ENCODE measurements at places on chromosomes 1 and 21.

- DNase-seq, result no peak
Observed at GRCh38 chr1:3007298-3008147, 13.7 kb upstream of the ACTRT2 start.

DNA sequence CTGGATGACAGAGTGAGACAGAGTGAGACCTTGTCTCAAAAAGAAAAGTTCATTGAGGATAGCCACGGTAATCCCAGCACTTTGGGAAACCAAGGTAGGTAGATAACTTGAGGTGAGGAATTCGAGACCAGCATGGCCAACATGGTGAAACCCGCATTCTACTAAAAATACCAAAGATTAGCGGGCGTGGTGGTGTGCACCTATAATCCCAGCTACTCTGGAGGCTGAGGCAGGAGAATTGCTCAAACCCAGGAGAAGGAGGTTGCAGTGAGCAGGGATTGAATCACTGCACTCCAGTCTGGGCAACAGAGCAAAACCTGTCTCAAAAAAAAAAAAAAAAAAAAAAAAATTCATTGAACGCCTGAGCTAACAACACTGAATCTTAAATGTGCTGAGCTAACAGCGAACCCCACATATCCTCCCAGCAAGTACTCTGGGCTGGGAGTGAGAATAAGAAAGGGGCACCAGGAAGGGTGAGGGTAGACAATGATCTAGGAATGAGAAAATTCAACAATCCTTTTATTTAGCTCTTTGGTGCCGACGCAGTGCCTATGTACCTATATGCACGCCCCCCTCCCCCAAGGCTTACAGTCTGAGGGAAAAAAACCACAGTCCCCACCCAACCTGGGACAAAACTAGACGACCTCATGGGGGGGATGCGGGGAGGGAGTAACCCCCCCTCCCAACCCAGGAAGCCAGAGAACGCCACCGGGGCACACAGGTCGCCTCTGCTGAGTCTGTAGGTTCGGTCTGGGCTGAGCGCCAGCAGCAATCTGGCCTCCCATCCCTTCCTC, 1.4 kb upstream of the CACNA1S start:
- no peak for DNase-seq

DNA sequence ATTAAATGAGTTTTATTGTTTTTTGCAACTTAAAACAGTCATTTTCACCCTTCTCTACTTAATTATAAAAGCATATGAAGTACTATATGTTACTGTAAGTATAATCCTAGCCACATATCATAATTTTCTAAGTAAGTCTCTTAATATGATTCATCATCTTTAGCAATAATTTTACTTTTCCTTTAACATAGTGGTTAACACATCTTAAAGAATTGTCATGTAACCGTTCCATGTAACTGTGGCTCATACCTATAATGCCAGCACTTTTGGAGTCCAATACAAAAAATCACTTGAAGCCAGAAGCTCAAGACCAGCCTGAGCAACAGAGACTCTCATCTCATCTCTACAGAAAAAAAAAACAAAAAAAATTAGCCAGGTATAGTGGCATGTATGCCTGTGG, 260.6 kb upstream of the DUSP10 start:
- no peak for DNase-seq

- DNase-seq, result no peak
Observed at GRCh38 chr1:102687383-102687782, 420.9 kb downstream of the COL11A1 start.

- peak; percentile 76 for DNase-seq
Observed at GRCh38 chr1:240691909-240692705, 80.2 kb upstream of the GREM2 start.

DNA sequence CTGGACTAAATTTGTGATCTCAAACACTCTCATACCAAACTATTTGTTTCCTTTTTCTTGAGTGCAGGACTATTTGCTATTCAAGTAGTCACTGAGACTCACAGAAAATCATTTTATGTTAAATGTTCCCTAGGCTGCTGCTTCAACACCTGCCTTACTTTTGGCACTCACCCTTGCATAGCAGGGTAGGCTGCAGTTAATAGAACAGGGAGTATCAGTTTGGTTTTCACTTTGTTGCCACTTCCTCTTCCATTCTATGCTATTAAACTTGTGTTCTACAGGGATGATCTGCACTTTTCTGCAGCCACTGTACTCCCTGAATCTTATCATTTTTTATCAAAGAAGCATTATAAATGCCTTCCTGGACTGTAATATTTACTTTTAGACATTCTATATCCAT, 148.7 kb upstream of the PRMT6 start:
- DNase-seq, result no peak

- no peak for DNase-seq
Observed at GRCh38 chr1:46224966-46225365, 21.8 kb downstream of the LURAP1 start.

DNA sequence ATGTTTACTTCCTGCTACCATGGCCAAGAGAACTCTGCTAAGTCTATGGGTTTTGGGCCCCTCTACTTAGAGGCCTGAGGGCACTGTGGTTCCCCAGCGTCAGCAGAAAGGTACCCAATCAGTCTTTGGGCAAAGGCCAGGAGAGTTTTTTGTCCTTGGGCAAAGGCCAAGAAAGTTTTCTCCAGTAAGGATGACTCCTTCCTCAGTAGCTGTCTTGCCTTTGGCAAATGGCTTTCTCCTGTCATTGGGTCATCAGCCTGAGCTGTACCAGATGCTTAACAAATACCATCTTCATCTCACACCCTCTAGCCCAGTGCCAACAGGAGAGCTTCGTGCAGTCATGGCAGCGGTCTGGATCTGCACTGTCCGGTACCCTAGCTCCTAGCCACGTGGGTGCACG, 199.3 kb upstream of the TMEM51 start:
- DNase-seq, result peak; percentile 89

GRCh38 chr1:86499987-86500593, 31.4 kb downstream of the CLCA1 start:
- DNase-seq, result peak; percentile 38

GRCh38 chr1:70902211-70902610, 145.4 kb downstream of the PTGER3 start:
- no peak for DNase-seq

- no peak for DNase-seq
Observed at GRCh38 chr1:3999941-4000735, 100.1 kb upstream of the C1orf174 start.

- DNase-seq, result no peak
Observed at GRCh38 chr1:30599721-30600120, 123.7 kb downstream of the MATN1 start.

DNA sequence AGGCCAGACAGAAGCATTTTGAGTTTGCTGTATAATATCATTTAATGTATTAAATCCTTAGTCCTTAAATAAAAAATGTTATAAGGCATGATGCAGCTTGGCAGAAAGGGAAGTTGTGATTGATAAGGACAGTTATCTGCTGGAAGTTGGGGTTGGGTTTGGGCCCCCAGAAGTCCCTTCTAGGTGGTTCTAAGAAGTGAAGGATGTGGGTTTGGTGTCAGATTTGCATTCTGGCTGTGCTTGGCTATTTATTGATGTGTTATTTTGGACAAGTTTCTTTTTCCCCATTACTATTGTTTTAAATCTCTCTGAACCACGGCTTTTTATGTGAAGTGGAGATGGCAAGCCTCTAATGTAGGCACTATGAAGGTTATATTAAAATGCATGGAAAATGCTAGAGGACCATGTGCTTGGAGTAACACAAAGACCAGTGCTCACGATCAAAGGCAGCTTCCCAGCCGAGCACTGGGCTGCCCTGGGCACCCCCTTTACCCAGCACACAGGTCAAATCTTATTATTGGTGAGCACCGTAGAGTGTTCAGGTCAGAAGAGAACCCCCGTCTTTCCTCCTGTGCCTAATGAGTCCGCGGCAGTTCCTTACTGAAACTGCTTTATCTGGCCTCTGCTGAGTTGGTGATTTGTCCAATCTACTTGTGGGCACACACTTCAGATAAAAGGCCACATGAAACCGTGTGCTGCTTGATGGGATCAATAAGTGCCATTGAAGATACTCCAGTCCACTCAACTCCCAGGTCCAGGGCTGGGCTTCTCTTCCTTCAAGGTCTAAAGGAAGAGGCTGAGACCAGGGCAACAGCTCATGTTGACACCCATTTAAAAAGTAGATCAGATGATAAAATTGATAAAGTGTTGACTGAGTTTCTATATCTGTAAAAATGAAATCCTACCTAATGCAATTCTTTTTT, 212.0 kb downstream of the PRDM2 start:
- DNase-seq, result no peak

DNA sequence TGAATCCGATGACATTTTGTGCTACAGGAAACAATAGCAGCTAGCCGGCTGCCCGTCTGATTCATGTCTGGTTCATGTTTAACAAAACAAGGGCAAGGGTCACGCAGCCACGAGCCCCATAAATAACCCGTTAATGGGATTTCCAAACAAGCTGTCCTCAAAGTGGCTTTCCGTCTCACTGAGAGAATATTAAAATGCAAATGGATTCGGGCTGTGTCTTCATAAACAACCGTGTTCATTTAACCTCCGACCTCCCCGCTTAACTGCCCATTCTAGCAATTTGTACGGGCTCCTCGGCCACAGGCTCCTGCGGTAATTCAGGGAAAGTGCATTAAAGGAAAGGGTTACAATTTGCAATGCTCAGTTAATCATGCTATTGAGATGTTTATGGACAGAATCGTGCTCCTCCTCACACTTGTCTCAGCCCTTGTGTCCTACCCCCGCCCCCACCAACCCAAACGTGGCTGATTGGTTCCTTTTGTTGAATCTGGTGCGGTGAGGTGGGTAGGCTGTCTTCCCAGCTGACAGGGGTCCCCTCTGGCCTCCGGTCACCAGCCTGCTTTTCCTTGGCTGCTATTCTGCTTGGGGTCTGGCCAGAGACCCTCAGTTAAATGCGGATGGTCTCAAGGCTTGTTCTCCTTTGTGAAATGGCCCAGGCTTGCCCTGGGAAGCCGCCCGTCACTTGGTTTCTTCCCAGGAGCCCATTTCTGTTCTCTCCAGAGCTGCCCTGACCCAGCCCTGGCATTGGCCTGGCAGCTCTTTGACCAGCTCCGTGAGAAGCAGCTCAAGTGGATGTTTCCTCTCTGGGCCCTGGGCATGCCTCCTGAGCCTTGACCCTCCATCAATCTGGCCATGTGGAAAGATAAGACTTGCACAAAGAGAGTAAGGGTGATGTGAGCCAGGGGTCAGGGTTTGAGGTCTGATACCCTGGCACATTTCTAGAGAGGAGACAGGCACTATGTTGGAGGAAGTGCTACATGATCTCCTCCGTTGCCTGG, 200.7 kb upstream of the POU3F1 start:
- DNase-seq, result peak; percentile 61

DNA sequence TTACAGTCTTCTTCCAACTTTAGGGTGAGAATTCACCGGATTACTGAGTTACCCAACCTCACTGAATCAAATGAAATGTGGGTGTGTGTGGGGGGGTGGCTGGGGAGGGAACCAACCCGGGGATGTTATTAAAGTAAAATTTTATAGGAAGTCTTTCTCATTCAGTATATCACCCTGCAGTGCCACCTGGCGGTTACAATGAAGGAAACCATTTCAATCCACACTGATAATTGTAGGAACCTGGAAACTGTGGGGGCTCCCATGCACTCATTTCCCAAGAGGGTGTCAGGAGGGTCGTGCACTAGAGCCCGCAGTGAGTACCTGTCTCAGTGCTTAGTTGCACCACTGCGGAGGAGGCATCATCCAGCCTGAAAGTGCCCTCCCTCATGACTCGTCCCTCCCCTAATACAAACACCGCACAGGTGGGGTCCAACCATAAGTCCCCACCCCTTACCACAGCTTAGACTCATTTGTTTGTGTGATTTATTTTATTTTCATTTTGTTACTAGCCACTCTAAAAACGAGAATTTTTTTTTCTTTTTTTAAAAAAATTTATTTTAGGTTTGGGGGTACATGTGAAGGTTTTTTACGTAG, 29.1 kb upstream of the IGSF5 start:
- peak; percentile 53 for DNase-seq

DNA sequence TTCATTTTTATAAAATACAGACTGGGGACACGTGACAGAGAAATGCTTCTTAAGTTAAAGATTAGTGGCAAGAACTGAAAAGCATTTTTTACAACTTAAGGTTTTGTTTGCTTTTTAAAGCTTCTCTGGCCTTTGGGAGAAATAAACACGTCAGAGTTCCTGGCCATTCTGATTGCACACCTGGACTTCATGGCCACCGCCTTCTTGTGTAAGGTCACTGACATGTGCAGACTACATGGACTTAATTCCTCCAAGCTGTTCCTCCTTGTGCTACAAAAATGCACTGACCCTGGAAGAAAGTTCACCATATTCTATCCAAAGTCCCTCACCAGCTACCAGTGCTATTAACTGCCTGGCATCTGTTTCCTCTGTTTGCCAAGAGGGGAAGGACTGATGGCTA, 56.1 kb downstream of the GADD45A start:
- DNase-seq, result no peak

DNA sequence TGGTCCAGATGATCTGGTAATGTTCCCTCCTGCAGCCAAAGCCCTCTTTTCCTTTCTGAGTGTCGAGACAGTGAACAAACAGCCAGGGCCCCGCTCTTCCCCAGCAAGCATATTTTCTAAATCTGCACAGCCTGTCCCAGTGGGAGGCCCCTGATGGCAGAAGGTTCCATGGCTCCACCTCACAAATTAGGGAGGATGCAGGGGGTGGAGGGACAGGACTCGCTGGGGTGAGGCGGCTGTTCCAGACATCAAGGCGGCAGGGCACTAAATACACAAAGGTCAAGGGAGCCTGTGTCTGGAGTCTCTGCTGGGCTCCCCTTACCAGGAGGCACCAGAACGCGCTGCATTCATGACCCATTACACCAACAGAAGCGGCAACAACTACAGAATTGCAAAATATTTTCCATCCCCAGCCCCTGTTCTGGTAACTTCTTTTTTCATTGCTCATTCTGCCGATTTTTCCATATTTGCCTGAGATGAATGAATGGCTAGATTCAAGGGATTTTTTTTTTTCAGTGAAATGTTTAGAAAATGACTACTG, 27.0 kb upstream of the PRELP start:
- peak; percentile 68 for DNase-seq

DNA sequence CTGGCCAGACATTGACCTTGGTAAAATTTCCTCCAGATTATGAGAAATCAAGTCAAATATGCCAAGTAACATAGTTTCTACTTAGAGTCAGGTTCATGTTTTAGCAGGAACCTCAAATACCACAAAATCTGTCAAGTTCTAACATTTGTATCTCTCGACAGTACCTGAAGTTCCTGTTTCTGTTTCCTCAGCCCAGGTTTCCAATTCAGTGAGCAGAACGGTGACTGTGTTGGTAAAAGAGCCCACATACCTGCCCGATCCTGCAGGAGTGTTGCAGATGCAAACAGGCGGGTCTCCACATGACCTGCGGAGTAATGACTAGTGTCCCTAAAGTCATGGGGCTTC, 57.9 kb upstream of the LGALS8 start:
- no peak for DNase-seq

- no peak for DNase-seq
Observed at GRCh38 chr1:219897914-219898313, 30.4 kb downstream of the SLC30A10 start.

DNA sequence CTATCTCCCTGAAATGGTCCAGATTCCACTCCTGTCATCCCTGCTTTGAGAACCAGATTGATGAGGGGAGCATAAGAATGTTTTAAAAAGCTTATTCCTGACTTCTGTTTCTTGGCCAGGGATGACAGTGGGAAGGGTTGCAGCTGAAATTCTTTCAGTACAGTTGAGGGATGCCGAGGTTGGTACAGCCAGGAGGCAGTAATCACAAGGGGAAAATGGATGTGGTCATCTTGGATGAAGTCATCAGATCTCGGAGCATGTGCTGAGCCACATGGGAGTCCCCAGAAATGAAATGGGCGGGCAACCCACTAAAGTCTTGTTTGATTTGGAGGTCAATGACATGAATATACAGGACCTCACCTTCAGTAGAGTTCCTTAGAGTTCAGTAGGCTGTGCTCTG, 18.7 kb upstream of the PLA2G2E start:
- DNase-seq, result no peak

Data from EH (cell line).